ENCODE measurements at places on chromosomes 13 and 19.

DNA sequence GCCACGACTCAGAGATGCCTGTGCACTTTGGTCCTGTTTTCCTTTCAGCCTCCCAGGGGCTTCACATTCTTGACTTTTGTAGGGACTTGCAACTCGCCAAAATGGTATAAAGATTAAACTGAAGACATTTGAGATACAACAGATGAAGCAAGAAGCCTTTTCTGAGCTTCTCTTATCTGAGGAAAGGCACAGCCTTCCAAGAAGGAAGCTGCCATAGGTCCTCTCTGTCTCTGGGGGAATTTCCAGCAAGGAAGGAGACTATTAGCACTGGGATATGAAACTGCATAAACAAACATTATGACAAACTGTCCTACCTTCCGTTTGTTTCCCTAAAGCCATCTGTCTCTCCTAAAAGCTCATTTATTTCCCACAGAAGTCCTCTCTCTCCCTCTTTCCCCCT, 39.3 kb downstream of the TGDS start:
- no peak for DNase-seq

DNA sequence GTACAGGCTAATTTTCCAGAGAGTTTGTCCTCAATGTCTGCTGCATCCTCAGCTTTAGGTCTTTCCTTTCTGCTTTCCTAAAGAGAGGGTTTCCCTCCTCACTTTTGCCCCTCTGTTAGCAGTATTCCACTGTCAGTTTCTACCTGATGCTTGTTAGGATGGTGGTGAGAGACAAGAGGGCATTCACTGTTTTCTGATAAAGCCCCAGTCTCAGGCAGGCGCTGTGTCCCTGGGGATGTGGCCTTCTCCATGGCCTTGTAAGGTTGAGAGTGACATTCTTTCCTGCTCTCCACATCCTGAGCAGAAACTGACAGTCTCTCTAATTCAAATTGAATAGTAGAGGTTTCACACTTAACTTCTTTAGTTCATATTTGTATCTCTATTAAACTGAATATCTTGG, 14.9 kb downstream of the C13orf42 start:
- DNase-seq = no peak

DNA sequence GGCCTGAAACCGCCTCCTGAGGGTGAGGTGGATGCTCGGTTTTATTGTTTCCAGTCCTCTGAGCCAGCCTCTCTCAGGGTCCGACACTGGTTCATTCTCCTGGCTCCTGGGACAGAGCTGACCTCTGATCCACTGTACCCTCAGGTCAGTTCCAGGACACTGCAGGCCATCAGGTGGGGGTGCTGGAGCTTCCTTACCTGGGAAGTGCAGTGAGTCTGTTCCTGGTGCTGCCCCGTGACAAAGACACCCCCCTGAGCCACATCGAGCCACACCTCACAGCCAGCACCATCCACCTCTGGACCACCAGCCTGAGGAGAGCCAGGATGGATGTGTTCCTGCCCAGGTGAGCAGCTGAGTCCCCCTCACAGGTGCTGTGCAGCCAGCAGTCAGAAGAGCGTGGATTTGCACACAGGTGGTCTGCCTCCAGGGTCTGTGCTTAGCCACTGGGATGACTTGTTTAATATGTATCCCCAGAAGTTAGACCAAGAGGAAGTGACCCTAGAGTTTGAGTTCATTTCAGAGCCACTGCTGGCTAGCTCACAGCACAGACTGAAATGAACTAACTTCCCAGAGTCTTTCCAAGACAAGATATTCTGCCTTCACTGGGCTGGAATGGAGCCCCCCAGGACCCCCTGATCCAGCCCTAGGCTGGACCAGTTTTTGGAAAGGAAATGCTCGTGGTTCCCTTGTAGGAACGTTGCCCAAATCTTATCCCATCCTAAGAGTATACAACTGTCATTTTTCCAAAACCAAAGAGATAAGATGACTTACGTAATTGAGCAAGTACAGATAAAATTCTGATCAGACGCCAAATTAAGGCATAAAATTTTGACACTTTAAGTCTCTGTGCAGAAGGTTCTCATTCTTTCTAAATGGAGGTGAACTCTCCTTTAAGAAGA, 8.8 kb downstream of the SERPINE3 start:
- no peak for DNase-seq

DNA sequence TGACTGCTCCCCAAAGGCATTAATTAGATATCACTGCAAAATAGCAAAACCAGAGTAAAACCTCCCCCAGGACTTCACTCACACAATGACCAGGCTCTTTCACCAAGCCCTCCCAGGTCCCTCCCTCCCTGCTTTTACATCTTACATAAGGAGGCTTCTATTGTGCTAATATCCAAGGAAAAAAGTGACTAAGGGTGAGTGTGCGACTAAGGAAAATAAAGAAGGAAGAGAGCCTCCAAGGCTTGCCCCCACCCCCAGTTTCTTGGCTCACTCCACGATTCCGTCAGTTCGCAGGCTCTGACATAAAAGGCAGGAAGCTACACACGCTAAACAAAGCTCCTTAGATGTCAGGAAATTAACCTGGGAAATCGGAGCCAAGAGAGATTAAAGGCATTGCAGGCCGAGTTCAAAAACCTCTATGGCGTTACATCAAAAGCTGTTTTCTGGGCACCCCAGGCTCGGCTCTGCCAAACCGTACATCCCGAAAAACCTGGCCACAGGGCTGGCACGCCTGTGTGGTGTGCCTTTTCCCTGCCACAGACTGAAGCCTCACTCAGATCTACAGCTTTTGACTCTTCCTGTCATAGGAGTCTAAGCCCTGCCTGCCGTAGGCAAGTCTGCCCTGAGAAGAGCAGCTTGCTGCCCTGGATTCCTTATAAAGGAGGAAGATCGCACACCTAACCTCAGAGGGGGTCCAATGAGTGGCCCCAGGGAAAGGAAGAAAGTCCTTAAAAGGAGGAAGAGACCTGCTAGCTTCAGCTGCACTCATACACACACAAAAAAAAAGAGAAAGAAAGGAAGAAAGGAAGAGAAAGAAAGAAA, 67.0 kb upstream of the SERP2 start:
- DNase-seq = no peak

- DNase-seq = no peak
These were observed 9.3 kb downstream of the CALM3 start for GRCh38 chr19:46610413-46610775.

DNA sequence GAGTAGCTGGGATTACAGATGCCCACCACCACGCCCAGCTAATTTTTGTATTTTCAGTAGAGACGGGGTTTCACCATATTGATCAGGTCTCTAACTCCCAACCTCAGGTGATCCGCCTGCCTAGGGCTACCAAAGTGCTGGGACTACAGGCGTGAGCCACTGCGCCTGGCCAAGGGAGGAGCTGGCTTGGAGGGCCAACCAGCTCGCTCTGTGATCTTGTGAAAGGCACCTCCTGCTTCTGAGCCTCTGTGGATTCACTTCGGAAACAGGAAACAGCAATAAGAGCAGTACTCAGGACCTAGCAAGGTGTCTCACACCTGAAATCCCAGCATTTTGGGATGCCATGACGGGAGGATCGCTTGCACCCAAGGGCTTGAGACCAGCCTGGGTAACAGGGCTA, 2.0 kb upstream of the ELL start:
- no peak for DNase-seq

DNA sequence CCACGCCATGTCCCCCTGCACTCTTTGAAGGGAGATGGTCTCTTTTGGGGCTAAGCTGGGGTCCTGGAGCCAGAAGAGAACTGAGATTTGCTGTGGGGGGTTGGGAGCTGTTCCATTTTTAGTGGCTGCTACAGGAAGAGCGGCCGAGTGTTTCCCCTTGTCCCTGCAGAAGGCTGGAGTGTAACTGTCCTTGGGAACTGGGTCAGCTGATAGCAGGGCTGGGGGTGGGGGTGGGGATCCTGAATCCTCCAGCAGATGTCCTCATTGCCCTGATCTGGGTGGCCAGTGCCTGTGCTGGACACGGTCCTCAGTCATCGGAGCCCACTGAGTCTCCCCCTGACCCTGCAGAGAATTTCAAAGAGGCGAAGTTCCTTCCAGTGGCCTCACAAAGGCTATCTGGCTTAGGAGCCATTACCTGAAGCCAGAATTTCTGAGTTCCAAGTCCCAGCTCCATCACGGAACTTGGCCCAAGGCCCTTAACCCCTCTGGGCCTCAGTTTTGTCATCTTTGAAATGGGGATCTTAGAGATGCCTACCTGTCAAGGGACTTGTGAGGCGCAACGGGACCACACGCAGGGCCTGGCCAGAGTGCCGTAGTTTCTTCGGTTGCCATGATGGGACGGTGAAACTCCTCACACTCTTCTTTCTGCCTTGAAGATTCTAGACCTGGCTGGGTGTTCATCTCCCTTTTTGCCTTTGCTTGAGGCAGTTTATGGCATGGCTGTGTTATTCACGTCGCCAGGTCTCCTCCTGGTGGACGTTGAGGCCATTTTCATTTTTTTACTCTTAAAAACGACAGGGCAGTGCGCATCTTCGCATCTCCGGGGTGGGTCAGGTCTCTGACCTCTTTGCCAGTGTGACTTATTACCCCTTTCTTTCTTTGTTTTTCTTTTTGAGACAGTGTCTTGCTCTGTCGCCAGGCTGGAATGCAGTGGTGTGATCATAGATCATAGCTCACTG, 51.9 kb downstream of the DNM2 start:
- no peak for DNase-seq

DNA sequence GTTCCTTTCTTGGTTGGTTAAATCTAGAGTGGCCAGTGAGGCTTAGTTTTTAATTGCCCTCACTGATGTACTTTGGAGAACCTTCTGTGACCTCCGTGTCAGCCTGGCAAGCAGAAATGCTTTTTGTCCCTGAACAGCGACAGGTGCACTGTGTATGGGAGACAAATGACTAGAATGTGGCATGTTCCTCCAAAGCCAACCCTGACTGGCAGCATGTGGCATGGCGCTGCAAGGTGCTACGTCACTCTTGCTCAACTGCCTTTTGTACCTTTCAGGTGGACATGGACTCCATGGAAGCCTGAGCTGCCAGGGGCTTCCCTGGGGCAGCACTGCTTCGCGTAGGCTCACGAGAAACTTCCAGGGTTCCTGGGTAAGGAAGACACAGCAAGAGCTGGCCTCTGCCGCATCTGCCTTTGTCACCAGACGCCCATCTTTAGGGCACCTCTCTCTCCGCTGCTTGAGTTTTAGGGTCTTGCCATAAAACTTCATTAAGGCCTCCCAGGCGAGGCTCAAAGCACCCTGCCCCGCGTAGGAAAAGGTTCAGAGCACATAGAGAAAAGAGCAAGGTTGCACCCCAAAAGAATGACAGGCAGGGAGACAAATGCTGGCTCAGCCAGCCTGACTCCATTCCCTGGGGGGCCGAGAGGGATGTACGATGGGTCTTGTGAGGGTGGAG, 167.1 kb upstream of the SOX1 start:
- no peak for DNase-seq

- no peak for DNase-seq
These were observed 12.2 kb downstream of the CIC start for GRCh38 chr19:42281146-42281826.

- no peak for DNase-seq
These were observed 1052.0 kb downstream of the DIAPH3 start for GRCh38 chr13:59111751-59112171.

DNA sequence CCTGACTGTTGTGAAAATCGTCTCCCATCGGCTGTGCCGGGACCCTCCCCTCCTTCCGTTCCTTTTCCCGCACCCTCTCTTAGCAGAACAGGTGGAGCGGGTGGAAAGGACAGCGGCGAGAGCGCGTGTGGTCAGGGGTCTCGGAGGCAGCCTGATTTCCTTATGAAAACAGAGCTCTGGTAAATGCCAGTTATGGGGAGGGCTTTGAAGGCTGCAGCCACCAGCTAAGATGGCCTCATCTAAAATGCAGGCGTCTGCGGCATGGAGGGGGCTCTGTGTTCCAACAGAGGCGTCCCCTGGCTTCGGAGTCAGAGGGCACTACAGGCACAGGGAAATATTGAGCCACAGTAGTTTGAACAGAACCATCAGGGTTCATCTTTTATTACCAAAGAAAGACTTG, 93.8 kb upstream of the SOX1 start:
- no peak for DNase-seq

DNA sequence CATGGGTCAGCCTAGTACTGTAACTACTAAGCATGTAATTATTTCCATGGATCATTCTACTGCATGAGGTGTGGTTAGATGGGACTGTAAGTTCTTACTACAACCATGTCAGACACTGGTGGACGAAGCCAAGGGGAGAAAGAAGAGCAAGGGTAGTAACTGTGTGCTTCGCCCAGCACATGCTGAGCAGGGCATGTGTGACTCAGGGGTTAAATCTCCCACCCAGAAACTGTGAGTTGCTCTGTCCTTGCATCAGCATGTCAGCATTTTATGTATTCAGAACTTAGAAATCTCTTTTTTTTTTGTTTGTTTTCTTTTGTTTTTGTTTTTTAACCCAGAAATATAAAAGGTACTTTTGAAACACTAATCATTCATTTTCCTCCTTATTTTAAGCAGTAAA, 436.6 kb upstream of the KLF12 start:
- no peak for DNase-seq

- no peak for DNase-seq
These were observed 19.7 kb upstream of the SYCN start for GRCh38 chr19:39223703-39224279.
